Left renal cortex interstitium (tissue), 4 donors: ENCODE measurements at places on chromosomes 1 and 21.
A peak's percentile ranks its signal among the peaks of the same experiment; 100 is the strongest.

GRCh38 chr1:110596312-110596711 lies 9.8 kb downstream of the KCNA2 start:
- DNase-seq: no peak

- DNase-seq: no peak
Measured at GRCh38 chr1:90650401-90650800, 66.7 kb downstream of the BARHL2 start.

DNA sequence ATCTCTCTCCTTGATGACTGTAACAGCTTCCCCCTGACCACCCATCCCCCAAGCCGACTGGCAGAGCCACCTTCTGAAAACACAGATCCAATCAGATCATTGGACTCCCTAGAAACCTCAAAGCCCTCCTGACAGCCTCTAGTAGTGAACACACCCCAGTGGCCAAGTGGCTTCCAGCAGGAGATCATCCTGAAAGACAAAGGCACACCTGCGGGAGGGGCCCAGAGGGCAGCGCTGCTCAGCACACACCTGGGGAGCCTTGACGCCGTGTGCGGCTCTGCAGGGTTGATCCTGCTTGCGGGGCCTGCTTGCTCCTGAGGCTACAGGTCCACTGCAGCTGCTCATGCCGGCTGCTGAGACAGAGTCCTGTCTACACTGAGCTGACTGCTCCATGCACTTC lies 41.5 kb downstream of the SLC66A1 start:
- DNase-seq: no peak

DNA sequence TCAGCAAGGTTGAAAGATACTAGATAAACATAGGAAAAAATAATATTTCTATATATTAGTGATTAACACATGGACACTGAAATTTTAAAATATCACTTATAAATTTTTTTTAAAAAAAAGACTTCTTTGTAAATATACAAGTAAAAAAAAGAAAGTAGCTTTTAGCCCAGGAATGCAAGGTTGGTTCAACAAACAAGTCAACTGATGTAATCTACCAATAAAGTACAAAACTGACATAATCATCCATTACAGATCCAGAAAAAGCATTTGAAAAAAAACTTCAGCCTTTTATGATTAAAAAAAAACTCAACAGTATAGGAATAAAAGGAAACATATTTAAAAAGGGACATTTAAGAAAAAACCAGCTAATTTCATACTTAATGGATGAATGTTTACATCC lies 48.4 kb downstream of the TRMT1L start:
- no peak for DNase-seq

GRCh38 chr1:85397490-85398032 lies 67.4 kb downstream of the DDAH1 start:
- DNase-seq: no peak

GRCh38 chr1:29767088-29767685 lies 530.9 kb downstream of the PTPRU start:
- no peak for DNase-seq

DNA sequence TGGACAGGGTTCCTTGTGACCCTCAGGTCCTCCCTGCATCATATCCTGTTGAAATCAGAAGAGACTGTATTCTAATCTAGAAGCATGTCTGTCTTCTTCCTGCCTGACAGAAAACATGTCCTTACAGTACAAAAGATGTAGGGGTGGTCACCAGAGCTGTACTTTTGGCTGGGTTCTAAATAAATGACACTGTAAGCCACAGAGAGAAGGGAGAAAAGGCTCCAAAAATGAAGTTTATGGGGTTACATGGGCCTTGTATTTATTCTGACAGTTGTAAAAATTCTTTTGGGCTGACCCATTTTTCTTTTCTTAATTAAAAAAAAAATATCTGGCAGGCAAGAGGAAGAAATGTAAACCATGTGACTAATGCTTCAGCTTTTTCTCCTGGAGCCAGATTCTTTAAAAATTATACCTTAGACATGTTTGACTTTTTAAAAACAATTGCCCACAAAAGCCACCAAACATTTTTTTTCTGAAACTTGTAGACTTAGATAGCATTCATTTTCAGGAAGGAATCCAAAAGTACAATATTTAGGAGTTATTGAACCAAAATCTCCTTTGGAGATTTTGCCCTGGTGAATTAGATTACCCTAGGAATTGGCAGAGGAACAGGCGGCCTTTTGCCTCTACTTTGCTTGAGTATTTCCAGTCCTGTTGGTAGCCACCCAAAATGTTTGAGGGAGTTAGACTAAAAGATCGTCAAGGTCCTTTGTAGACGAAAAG lies 17.1 kb downstream of the RGL1 start:
- no peak for DNase-seq

DNA sequence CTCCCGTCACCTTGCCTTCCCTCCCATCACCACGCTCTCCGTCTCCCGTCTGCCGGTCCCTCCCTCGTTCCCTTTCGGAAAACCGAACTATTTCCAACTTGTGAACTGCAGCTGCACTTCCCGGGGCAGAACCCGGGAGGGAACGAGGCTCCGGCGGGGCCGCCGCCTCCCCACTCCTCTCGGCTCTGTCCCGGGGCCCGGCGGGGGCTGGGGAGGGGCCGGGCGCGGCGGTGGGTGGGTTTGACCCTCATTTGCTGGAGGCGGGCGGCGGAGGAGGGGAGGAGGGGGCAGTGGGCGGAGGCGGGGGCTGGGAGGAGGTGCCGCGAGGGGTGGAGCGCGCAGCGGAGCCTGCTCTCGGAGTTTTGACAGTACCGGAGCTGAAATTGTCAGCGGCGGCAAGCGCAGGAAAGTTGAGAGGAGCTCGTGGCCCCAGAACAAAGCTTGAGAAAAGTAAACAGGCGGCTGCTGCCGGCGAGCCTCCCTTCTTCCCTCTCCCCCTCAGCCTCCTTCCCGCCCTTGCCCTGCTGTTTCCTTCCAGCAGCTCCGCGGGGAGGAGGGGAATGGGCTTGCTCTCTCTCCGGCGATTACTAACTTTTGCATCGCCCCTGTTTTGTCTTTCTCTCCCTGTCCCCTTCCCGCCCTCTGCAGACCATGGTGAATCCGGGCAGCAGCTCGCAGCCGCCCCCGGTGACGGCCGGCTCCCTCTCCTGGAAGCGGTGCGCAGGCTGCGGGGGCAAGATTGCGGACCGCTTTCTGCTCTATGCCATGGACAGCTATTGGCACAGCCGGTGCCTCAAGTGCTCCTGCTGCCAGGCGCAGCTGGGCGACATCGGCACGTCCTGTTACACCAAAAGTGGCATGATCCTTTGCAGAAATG lies 2.9 kb downstream of the LMO4 start:
- DNase-seq: peak; percentile 86

- DNase-seq: no peak
Measured at GRCh38 chr1:6185151-6185550, 5.0 kb upstream of the CHD5 start.

- no peak for DNase-seq
Measured at GRCh38 chr1:28591708-28592320, at the start of gene RAB42. TSS of gene RAB42 (plus strand) at chr1:28592265. CDS start at chr1:28592512, 247 bp downstream.

- no peak for DNase-seq
Measured at GRCh38 chr1:36529769-36530260, 47.1 kb upstream of the CSF3R start.

DNA sequence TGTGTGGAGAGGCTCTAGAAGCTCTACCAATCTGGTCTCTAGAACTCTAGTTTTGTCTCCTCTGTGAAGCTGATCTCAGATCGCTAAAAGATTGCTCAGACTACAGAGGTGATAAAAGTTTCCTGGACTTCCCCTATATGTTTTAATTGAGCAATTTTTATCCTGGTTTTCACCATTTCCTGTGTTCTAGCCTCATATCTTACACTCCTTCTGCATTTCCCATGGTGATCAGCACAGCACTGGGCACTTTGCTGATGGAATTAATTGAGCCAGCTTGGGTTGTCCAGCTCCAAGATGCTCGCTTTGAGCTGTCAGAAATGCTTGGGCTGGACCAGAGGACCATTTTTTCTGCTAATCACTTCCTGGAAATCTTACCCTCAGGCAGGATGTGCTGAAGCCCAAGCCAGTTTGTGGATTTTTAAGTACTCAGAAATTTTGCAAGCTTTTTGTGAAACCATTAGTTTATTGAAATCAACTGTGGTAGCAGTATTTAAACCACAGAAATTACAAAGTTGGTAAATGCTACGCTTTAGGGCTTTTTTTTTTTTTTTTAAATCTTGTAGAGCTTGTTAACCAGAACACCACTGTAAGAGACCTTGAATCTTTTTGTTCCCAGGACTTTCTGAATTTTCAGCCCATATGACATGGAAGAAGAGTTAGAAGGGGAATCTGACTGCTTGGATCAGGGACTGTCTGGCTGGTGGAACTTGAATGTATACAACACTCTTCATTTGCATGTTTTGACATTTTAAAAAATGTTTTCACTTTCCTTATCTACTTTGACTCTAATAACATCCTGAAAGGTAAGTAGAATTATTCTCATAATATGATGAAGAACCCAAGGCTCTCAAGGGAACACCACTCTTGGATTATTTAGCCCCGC lies 28.4 kb downstream of the CD48 start:
- no peak for DNase-seq

DNA sequence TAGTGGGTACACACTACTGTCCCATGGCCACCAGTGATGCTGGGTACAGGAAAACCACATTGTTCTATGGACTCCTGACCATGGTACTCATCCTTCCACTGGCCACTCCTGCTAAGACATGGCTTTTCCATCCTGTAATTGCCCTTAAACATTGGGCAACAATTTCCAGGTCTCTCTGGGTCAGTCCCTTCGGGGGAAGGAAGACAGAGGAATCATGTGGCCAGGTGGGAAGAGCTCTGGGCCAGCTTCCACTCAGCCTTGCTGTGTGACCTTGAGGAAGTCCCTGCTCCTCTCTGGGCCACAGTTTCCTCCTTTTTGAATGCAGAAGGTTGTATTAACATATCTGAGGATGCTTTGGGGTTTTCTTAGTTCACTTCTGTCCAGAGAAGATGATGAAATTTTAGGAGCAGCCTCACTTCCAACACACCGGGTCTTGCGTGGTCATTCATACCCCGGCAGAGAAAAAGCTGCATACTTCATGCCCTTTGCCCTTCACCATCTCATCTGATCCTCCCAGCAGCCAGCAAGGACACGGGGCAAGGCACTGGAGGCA lies 50.8 kb downstream of the SRRM1 start:
- DNase-seq: no peak

DNA sequence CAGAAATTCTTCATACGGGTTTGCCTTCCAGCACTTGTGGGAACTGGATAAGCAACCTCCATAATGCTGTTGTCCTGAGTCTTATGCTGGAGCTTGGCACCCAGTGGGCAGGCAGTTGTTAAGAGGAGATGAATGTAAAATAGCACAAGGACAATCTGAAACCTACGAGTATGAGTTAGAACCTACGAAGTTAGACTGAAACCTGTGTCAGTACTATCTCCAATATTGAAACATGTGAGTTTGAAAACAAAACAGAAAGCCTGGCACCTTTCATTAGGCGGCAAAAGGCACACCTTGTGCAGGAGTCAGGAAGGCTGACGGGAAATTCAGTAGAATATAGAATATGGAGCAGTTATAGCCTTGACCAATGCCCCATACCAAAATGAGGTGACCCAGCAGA lies 489.7 kb upstream of the RGS18 start:
- DNase-seq: no peak

DNA sequence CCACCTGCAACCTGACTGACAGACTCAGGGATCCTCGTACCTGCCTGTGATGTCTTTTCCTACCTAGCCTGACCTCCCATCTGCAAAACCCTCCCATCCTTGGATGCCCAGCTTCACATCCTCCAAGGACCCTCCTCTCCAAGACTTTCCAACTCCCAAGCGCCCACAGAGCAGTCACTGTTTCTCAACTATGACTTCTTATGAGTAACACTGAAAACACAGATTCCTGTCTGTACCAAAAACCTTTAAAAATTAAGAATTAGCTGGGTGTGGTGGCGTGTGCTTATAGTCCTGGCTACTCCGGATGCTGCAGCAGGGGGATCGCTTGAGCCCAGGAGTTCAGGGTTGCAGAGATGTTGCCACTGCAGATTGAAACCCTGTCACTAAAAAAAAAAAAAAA lies 181.9 kb downstream of the PSMG1 start:
- DNase-seq: no peak

- DNase-seq: no peak
Measured at GRCh38 chr1:187691439-187691838, 862.7 kb downstream of the PLA2G4A start.

DNA sequence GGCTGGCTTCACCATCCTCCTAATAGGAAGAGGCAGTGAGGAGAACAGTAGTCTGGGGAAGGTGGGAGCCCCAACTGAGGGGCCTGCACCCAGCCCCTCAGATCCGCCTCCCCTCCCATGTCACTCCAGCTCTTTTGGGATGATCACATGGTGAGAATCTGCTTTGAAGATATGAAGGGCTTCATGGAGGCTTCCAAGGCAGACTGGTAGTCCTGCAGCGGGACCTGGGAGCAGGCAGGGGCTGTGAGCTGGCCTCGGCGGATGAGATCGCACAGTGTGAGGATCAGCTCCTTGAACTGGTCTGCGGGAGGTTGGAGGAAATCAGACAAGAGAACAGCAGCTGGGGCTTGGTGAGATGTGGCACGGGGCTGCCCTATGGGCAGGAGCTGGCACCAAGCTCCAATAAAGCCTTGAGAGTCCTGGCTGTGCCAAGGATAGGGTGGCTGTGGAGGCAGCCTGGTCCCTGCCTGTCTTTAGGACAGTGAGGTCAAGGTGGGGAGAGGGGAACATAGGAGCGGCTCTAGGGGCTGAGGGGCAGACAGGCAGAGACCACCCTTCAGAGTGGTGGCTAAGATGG lies 12.3 kb upstream of the SRSF4 start:
- DNase-seq: no peak

GRCh38 chr1:47180603-47181094 lies 9.2 kb downstream of the PDZK1IP1 start:
- no peak for DNase-seq

- DNase-seq: no peak
Measured at GRCh38 chr1:53316424-53316765, 11.5 kb downstream of the LRP8 start.

GRCh38 chr1:175742790-175743459 lies 470 bp downstream of the TNR start:
- peak; percentile 56 for DNase-seq

DNA sequence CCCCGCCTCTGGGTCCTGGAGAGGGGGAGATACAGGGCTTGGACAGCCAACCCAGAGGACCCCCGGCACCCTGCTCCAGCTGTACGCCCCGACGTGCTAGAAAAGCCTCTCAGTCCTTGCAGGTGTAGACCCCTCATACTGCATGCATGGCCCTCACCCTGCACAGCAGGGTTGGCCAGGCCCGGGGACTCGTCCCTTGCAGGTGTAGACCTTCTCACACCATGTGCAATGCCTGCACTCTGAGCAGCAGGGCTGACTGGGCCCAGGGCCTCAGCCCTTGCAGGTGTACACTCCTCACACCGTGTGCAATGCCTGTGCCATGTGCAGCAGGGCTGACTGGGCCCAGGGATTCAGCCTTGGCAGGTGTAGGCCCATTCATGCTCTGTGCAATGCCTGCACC lies 26.8 kb downstream of the WNT9A start:
- DNase-seq: no peak

DNA sequence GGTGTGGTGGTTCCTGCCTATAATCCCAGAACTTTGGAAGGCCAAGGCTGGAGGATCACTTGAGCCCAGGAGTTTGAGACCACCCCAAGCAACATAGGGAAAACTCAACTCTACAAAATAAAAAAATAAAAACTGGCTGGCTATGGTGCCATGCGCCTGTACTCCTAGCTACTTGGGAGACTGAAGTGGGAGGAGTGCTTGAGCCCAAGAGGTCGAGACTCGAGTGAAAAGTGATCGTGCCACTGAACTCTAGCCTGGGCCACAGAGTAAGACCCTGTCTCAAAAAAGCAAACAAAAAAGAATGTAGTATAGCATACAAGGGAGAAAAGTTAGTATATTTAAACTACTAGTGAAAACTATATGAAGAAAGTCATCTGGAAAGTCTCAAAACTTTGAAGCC lies 66.7 kb downstream of the ARID4B start:
- DNase-seq: no peak
